Inflammatory macrophage treated with lipopolysaccharide for 4 hours (primary cell): ENCODE measurements at places on chromosomes 2 and 18.

DNA sequence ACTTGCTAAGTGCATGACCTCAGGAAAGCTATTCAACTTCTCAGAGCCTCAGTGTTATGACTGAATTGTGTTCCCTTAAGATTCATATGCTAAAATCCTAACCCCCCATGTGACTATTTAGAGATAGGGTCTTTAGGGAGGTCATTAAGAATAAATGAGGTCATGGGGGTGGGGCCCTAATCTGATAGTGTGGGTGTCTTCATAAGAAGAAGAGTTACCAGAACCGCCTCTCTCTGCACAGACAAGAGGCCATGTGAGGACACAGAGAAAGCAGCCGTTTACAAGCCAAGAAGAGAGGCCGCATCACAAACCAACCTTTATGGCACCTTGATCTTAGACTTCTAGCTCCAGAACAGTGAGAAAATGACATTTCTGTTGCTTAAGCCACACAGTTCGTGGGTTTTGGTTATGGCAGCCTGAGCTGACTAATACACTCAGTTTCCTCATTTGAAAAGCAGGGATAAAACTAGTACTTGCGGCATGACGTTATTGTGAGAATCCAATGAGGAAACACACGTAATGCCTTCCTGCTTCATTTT lies 9.9 kb downstream of the SH2D6 start:
- peak; percentile 95 for DNase-seq

GRCh38 chr18:74515620-74516231 lies 18.6 kb upstream of the CNDP1 start:
- DNase-seq: no peak

- DNase-seq: no peak
Measured at GRCh38 chr18:8536231-8536630, 73.0 kb upstream of the RAB12 start.

DNA sequence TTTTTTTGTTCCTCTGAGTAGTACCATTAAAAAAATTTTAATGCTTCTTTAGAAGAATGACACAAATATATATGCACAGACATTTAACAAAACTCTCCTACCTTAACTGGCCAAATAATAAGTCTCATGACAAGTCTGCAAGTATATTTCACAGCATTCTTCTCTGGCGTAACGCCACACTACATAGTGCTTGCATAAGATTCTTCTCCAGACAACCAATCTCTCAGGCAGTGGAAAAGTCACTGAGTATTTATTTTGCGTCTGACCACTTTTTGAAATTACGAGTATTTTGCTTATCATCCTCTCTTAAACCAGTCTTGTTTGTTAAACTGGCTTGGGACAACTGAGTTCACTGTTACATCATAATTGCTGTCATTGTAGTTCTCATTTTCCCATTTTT lies 749.2 kb downstream of the ADCYAP1 start:
- DNase-seq: peak; percentile 4

- no peak for DNase-seq
Measured at GRCh38 chr2:138356178-138356577, 145.4 kb upstream of the SPOPL start.

DNA sequence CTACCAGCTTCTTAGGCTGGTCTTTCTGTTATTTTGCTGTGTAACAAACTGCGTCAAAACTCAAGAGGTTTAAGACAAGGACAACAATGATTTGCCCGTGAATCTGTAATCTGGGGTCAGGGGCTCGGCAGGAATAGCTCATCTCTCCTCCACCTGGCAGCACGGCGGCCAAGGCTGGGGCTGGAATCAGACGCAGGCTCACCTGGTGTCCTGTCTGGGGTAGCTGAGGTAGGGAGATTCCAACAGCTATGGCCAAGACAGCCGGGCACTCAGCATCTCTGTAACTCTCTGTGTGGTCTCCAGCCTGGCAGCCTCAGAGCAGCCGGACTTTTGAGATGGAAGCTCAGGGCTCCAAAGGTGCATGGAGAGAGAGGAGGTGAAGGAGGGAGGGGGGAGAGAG lies 42.3 kb downstream of the DNER start:
- DNase-seq: no peak

DNA sequence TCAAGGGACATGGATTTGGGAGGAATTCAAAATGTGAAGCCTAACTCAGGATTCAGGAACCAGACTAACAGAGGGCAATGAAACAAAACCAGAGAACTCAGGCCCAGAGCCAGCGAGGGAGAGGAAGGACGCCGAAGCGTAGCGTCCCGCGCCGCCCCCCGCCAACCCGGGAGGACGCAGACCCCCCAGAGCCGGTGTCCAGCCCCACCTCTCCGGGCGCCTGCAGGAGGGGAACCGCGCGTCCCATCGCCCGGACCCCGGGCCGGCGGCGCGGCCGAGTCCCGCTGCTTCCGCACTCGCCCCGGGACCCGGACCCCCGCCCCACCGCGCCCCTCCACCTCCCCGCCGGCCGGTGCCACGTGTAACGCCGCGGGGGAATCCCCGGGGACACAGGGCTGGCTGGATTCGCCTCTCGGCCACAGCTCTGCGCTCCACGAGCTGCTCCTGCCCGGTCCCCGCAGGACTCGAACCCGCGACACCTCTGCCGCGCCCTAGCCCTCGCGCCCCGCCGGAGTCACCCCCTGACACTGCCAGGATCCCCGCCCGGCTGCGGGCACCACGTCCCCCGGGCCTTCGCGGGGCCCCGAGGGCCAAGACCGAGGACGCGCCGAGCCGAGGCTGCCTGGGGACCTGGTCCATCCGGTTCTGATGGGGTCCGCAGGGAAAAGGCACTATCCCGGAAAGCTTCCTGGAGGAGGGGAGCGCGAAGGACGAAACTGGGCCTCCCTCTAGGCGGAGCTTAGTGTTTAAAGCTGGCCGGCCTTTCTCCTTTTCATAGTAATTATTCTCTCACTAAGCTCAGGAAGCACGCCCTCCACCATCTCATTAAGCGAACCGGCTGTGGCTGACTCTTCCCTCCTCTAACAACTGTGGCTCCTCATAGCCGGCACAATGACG lies 40.4 kb upstream of the FAM124B start:
- peak; percentile 11 for DNase-seq
